ENCODE measurements at places on chromosomes 13 and 19.

- no peak for DNase-seq
These were observed 19.9 kb upstream of the GDF15 start for GRCh38 chr19:18366021-18366435.

- no peak for DNase-seq
These were observed 549.2 kb upstream of the KLF12 start for GRCh38 chr13:74683411-74683810.

DNA sequence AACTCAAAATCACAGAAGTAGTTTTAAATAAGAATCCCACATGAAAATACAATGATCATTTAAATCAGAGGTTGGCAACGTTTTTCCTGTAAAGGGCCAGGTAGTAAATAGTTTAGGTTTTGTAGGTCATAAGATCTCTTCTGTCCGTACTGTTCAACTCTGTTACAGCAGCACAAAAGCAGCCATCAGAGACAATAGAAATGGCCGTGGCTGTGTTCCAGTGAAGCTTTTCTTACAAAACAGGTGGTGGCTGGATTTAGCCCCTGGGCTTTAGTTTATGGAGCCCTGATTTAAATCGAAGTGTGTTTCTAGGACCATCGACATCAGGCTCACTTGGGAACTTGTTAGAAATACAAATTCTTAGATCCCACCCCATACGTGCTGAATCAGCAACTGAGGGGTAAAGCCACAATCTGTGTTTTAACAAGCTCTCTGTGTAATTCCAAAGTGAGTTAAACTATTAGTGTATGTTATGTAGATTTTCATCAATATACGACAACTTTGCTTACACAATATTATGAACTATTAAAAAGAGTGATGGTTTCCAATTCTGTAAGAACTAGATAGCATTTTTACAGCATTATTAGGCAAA, 54.8 kb upstream of the MIR17HG start:
- no peak for DNase-seq

- no peak for DNase-seq
These were observed 39.7 kb downstream of the RCBTB2 start for GRCh38 chr13:48493066-48493765.

DNA sequence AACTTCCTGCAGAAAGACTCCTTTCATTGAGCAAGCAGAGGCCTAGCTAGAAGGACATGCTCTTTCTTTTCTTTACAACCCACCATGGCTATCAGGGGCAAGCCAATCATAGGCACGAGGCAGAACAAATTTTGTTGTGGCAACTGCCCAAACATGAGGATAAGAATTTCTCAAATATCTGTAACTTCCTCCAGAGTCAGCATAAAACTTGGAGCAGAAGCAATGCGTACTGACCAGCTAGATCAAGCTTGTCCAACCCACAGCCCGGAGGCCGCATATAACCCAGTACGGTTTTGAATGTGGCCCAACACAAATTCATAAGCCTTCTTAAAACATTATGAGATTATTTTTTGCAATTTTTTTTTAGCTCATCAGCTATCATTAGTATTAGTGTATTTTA, 87.0 kb upstream of the SOX21 start:
- DNase-seq = no peak

DNA sequence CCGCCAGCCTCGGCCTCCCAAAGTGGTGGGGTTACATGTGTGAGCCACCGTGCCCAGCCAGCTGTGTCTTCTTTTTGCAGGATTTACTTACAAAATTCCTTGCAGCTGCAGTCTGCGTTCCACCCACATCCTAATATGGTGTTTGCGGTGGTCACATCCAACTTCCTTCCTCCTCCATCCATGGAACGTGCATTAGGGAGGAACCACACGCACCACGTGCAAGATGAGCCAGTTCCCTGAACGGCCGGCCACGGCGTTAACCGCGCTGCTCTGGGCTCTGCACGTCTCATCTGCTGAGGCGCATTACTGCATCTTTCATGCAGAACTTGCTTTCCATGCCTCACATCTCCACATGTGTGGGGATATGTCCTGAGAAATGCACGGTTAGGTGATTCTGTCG, 13.0 kb upstream of the SIGLEC11 start:
- DNase-seq = no peak

GRCh38 chr13:81577601-81578195, 1236.8 kb upstream of the SPRY2 start:
- DNase-seq = no peak

DNA sequence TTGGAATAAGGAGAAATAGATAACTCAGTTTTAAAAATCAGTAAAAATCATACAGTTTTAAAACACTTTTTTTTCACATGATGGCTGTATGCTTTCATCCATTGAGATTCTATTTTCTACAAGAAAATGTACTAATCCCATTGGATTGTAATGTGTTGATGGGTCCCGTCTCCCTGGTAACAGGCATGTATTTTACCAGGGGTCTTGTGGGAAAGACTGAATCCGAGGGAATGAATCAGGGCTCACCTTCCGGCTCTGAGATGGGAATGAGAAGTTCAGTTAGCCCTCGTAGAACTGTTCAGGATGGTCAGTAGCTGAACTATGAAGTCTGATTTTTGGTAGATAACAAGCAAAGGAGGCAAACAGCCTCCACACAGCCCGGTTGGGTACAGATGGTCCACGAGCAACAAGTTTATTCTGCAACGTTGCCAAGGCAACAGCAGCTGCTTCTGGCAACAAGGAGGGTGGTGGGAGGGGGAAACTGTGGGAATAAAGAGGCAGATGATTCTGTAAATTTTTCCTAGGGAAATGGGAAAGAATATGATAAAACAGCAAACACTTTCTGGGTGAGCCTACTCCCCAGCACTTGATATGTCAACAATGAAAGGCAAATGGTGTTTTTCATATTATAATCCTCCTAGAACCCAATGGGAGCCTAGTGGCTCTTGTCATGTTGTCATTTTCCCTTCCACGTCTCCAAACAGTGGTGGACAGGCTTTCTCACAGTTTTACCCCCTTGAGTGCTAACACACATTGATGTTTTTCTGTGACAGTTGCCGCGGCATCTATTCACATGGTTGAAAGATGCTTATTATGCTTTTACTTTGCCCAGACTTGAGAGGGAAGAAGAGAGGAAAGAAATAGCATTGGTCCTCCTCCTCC, 12.4 kb upstream of the SIAH3 start:
- DNase-seq = no peak

GRCh38 chr19:21908066-21908465, 72.1 kb upstream of the ZNF43 start:
- no peak for DNase-seq

DNA sequence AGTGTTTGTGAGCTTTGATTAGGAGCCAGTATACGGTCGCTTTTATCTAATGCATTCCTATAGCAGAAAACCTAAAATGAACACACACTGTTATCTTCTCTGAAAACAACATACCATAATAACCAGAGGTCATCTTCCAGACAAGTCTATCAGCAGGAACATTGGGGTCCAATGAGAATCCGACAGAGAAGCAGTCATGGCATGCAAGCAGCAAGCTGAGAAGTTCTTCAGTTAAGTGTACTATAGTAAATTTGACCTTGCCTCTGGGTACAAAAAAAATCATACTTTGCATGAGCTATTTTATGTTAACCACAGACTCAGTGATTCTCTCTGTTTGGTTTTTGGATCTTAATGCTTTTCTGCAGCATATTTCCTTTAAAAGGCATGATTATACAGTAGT, 1505.1 kb downstream of the PCDH9 start:
- no peak for DNase-seq

- DNase-seq = no peak
These were observed 12.8 kb upstream of the SAMD1 start for GRCh38 chr19:14103310-14103709.

- no peak for DNase-seq
These were observed 27.9 kb downstream of the FAM124A start for GRCh38 chr13:51249770-51250741.

GRCh38 chr13:30844548-30845296, 61.3 kb upstream of the MEDAG start:
- no peak for DNase-seq

- DNase-seq = no peak
These were observed 135.2 kb downstream of the SUCLA2 start for GRCh38 chr13:47865883-47866282.

DNA sequence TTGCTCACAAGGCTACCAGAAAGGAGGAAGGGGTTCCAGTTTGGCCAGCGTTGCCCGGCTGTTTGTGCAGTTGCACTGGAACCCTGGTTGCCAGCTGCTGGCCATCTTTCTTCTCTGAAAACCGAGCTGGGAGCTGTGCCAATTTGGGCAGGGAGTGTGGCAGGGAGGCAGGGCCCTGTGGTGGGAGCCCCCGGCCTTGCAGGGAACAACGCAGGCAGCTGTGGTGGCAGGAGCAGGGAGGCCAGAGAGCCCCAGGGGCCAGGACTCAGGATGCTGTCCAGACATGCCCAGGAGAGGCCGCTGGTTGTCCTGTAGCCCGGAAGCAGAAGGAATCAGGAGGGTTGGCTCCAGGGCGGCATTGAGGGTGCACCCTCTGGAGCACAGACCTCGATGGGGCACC, 4.8 kb downstream of the KMT5C start:
- no peak for DNase-seq

All from A549 (cell line).